Natural killer cell treated with Interleukin-12 subunit alpha and Interleukin-12 subunit beta and Interleukin-15 and Interleukin-18, amount 100 ng/mL, for 72 hours (primary cell): ENCODE measurements at places on chromosomes 12 and 14.

GRCh38 chr12:56688846-56689109 lies 694 bp upstream of the PTGES3 start:
- peaks cover 25% of the 10 kb centered on the region for H3K36me3 ChIP-seq
- peak overlapping the region; percentile 99 for H3K27ac ChIP-seq
- DNase-seq, result no peak
- H3K4me3 ChIP-seq, result peak overlapping the region; percentile 97

- no peak for DNase-seq
- H3K4me1 ChIP-seq, result peaks cover 16% of the 10 kb centered on the region
- peaks cover 6% of the 10 kb centered on the region for H3K27me3 ChIP-seq
- no peaks in the 10 kb centered on the region for H3K36me3 ChIP-seq
- no peak overlapping the region for H3K4me3 ChIP-seq
- H3K27ac ChIP-seq, result no peak overlapping the region
These were observed 29.9 kb upstream of the RIC8B start for GRCh38 chr12:106744600-106744999.

DNA sequence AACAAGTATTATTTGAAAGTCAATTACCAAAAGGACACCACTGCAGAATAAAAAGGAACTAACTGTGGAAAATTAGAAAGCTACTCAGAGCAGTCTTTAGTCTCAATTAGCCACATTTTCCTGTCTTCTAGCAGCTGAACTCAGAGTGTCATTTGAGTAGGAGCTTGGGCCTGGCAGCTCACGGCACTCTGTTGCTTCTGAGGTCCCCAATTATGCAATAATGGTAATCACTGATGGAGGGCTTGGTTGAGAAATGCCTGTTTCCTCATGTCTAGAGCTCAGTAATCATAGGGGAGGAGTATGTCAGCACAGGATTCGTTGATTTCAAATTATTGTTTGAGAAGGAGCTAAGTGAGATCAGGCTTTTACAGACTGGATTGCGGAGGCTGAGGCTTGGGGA lies 108.6 kb downstream of the VRK1 start:
- no peak overlapping the region for H3K27ac ChIP-seq
- DNase-seq, result no peak
- H3K27me3 ChIP-seq, result no peaks in the 10 kb centered on the region

GRCh38 chr14:21534576-21534975 lies 8.4 kb upstream of the SALL2 start:
- no peak for DNase-seq
- peaks cover 6% of the 10 kb centered on the region for H3K4me1 ChIP-seq
- H3K27ac ChIP-seq, result no peak overlapping the region
- H3K36me3 ChIP-seq, result no peaks in the 10 kb centered on the region
- peaks cover 55% of the 10 kb centered on the region for H3K27me3 ChIP-seq
- H3K4me3 ChIP-seq, result no peak overlapping the region

GRCh38 chr14:60327447-60328331 lies 78.7 kb downstream of the PPM1A start:
- H3K4me1 ChIP-seq, result peaks cover 18% of the 10 kb centered on the region
- H3K27ac ChIP-seq, result no peak overlapping the region
- DNase-seq, result no peak
- H3K4me3 ChIP-seq, result peak overlapping the region; percentile 78
- no peaks in the 10 kb centered on the region for H3K36me3 ChIP-seq

DNA sequence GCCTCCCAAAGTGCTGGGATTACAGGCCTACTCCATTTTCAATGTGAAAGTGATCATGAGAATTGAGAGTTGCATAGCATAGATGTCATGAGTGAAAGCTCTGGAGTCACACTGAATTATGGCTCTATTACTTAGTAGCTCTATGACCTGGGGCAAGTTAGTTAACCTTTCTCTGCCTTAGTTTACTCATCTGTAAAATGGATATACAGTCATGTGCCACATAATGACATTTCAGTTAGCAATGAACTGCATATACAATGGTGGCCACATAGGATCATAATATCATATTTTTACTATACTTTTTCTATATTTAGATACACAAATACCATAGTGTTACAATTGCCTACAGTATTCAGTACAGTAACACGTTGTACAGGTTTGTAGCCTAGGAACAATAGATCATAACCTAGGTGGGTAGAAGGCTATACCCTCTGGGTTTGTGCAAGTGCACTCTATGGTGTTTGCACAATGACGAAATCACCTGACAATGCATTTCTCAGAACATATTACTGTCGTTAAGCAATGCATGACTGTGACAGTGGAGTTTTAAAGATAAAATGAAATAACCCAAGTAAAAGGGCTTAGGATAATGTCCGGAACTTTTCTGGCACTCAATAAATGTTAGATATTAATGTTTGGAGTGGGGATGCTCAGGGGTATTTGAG lies 53.1 kb downstream of the ZFYVE26 start:
- peaks cover 11% of the 10 kb centered on the region for H3K36me3 ChIP-seq
- no peak for DNase-seq
- H3K27ac ChIP-seq, result no peak overlapping the region
- no peak overlapping the region for H3K4me3 ChIP-seq
- no peaks in the 10 kb centered on the region for H3K27me3 ChIP-seq

DNA sequence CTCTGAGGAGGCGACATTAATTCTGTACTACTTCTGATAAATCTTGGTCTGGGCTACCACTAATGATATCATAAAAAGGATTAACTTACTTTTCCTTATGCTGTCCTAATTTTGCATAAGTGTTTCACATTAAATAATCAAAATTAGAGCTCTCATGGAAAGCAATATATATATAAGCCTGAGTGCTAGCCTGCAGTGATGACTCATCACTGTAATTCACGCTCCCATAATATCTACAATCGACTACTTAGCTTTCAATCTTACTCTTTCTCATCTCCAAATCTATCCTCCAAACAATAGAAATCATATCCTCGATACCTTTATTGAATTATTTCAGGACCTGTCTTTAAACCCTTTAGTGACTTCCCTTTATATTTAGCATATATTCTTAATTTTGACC lies 701.3 kb downstream of the RERGL start:
- no peaks in the 10 kb centered on the region for H3K4me1 ChIP-seq
- no peak overlapping the region for H3K4me3 ChIP-seq
- DNase-seq, result no peak
- H3K27ac ChIP-seq, result no peak overlapping the region
- peaks cover 10% of the 10 kb centered on the region for H3K36me3 ChIP-seq

DNA sequence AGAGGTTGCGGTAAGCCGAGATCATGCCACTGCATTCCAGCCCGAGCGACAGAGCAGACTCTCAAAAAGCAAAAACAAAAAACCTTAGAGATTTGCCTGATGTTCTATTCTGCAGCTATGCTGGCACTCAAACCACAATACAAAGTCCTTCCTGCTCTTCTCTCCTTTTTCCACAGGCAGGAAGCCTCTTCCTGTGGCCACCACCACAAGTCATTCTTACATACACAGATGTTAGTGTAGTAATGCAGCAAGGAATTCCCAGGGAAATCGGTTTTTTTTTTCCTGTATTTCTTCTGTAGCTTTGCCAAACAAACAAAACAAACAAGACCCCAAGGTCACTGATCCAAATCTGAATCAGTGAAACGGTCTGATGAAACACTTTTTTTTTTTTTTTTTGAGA lies 104.3 kb downstream of the FIGNL2 start:
- no peak for DNase-seq
- no peak overlapping the region for H3K4me3 ChIP-seq
- peaks cover 24% of the 10 kb centered on the region for H3K27me3 ChIP-seq
- no peak overlapping the region for H3K27ac ChIP-seq

- no peaks in the 10 kb centered on the region for H3K27me3 ChIP-seq
- H3K4me1 ChIP-seq, result peaks cover 24% of the 10 kb centered on the region
- H3K4me3 ChIP-seq, result peak within 1 kb of the TSS; percentile 91
- peaks cover under 1% of the 10 kb centered on the region for H3K36me3 ChIP-seq
- peak; percentile 87 for DNase-seq
These were observed at the start of gene DHRS4 for GRCh38 chr14:23953464-23954278. TSS of gene DHRS4 (plus strand) at chr14:23953770. CDS start at chr14:23953789, 19 bp downstream.

GRCh38 chr12:80792861-80793260 lies 76.1 kb downstream of the MYF5 start:
- H3K4me1 ChIP-seq, result no peaks in the 10 kb centered on the region
- no peak overlapping the region for H3K27ac ChIP-seq
- H3K4me3 ChIP-seq, result no peak overlapping the region
- H3K27me3 ChIP-seq, result no peaks in the 10 kb centered on the region
- no peaks in the 10 kb centered on the region for H3K36me3 ChIP-seq

DNA sequence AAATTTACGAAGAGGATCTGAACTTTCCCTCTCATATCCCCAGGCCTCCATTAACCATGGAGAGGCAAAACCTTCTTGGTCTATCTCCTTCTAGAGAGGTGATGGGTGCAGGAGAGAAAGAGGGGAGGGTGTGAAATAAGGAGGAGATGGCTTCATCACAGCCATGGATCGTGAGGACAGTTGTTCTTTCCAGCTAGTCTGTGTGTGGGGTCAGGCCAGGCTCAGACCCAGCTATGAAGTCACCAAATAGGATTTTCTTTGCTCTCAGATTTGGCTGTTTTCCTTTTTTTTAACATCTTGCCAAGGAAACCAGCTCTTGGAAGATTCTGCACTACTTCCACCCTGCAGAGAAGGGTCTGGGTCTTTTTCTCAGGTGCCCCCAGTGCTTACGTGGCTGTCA lies 64.9 kb upstream of the FAM181A start:
- H3K4me3 ChIP-seq, result no peak overlapping the region
- H3K36me3 ChIP-seq, result no peaks in the 10 kb centered on the region
- H3K27me3 ChIP-seq, result peaks cover 39% of the 10 kb centered on the region
- H3K4me1 ChIP-seq, result no peaks in the 10 kb centered on the region
- DNase-seq, result no peak

- no peak for DNase-seq
- peak overlapping the region; percentile 93 for H3K27ac ChIP-seq
- no peaks in the 10 kb centered on the region for H3K27me3 ChIP-seq
- peak overlapping the region; percentile 48 for H3K4me3 ChIP-seq
These were observed 53.0 kb downstream of the ATF7IP start for GRCh38 chr12:14418451-14418890.

GRCh38 chr12:52395761-52396434 lies 10.2 kb downstream of the KRT82 start:
- H3K27me3 ChIP-seq, result peaks cover 11% of the 10 kb centered on the region
- H3K36me3 ChIP-seq, result no peaks in the 10 kb centered on the region
- no peaks in the 10 kb centered on the region for H3K4me1 ChIP-seq
- H3K4me3 ChIP-seq, result no peak overlapping the region
- no peak overlapping the region for H3K27ac ChIP-seq

- H3K27ac ChIP-seq, result no peak overlapping the region
- DNase-seq, result no peak
- no peaks in the 10 kb centered on the region for H3K4me1 ChIP-seq
- H3K36me3 ChIP-seq, result no peaks in the 10 kb centered on the region
- peaks cover 37% of the 10 kb centered on the region for H3K27me3 ChIP-seq
These were observed 349 bp downstream of the CDC42BPB start for GRCh38 chr14:103057028-103057371.

GRCh38 chr14:78448164-78449094 lies 278.3 kb downstream of the NRXN3 start:
- no peak for DNase-seq
- no peaks in the 10 kb centered on the region for H3K4me1 ChIP-seq
- no peaks in the 10 kb centered on the region for H3K36me3 ChIP-seq
- H3K27me3 ChIP-seq, result no peaks in the 10 kb centered on the region
- H3K27ac ChIP-seq, result no peak overlapping the region

DNA sequence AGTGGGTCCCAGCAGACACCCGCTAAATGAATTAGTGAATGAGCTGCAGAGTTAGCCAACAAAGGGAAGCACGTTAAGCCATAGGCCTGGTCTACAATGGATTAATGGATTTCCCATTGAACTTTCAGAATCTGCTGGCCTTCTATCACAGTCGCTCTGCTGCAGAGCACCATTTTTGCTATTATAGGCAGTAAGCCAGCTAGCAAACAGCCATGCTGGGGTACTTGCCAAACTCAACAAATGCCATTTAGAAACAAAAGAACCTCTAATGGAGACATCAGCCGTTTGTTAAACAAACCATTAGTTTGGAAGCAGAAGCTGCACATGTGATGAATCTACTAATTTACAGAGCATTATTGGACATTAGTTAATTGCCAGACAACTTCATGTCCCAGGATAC lies 181.1 kb upstream of the STXBP6 start:
- H3K4me1 ChIP-seq, result no peaks in the 10 kb centered on the region
- no peaks in the 10 kb centered on the region for H3K36me3 ChIP-seq
- peaks cover 22% of the 10 kb centered on the region for H3K27me3 ChIP-seq
- no peak overlapping the region for H3K27ac ChIP-seq
- DNase-seq, result no peak

GRCh38 chr12:122306407-122306806 lies 40.1 kb upstream of the VPS33A start:
- no peaks in the 10 kb centered on the region for H3K27me3 ChIP-seq
- DNase-seq, result no peak
- no peak overlapping the region for H3K27ac ChIP-seq
- H3K4me1 ChIP-seq, result no peaks in the 10 kb centered on the region
- peaks cover 10% of the 10 kb centered on the region for H3K36me3 ChIP-seq
- no peak overlapping the region for H3K4me3 ChIP-seq

GRCh38 chr12:100652488-100652887 lies 79.0 kb downstream of the GAS2L3 start:
- H3K36me3 ChIP-seq, result no peaks in the 10 kb centered on the region
- no peak for DNase-seq
- peaks cover 14% of the 10 kb centered on the region for H3K27me3 ChIP-seq
- H3K4me3 ChIP-seq, result no peak overlapping the region
- no peak overlapping the region for H3K27ac ChIP-seq

DNA sequence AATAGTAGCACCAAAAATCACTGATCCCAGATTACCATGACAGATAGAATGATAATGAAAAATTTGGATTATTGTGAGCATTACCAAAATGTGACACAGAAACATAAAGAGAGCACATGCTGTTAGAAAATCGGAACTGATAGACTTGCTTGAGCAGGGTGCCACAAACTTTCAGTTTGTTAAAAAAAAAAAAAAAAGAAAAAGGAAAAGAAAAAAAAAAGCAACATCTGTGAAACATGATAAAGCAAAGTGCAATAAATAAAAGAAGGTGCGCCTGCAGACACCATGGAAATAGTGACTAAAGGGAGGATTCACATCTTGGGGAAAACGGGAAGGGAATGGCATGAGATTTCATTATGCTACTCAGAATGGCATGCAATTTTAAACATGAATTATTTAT lies 6.6 kb upstream of the PARP11 start:
- no peaks in the 10 kb centered on the region for H3K4me1 ChIP-seq
- H3K36me3 ChIP-seq, result no peaks in the 10 kb centered on the region
- DNase-seq, result no peak

DNA sequence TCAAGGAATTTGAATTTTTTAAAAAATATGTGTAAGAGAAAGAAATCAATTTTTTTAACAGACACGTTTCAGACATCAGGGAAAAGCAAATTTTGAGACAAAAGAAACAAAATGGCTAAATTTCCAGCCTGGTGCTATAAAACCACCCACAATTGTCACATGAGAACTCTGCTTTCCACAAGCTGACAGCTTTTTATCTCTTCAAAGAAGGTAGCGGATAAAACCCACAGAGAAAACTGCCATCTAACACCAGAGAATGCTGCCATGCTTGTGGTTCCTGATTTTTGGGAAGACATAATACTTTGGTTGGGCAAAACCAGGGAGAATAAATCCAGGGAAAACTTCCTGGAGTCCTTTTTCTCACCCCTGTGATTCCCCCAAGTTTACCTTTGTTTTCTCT lies 10.3 kb upstream of the ITPR2 start:
- no peak overlapping the region for H3K4me3 ChIP-seq
- H3K36me3 ChIP-seq, result no peaks in the 10 kb centered on the region
- no peak for DNase-seq
- no peak overlapping the region for H3K27ac ChIP-seq
